ENCODE measurements at places on chromosomes 7 and 10.

DNA sequence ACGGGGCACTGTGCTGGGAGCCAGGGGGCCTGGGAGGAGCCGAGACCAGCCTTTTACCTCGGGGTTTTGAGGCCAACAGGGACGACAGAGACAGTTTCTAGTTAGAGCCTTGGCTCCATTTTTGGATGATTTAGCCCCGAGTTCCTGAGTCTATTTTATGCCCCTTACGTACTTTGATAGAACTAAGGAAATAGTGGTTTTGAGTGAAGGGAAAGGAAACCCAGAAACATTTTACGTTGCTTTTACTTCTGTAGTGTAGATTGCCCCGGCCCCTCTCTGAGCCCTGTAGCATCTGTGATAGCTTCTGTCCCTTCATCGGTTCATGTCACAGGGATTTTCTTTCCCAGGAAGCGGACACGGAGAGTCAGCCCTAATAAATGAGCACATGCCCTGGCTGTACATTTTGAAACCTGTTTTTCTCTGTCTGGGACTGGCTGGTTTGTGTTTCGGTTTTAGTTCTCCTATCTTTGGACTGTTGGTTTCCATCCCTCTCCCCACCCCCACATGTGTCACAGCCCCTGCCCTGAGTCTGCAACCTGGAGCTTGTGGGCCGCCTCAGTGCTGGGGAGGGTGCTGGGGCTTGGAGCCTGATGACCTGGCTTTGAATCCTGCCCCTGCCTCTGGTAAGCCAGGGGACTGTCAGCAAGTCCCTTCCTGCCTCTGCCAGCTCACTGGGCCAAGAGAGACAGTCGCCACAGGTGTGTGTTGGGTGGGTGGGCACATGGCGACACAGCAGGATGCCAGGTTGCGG lies 6.9 kb upstream of the ORAI2 start:
- peak; percentile 60 for DNase-seq

DNA sequence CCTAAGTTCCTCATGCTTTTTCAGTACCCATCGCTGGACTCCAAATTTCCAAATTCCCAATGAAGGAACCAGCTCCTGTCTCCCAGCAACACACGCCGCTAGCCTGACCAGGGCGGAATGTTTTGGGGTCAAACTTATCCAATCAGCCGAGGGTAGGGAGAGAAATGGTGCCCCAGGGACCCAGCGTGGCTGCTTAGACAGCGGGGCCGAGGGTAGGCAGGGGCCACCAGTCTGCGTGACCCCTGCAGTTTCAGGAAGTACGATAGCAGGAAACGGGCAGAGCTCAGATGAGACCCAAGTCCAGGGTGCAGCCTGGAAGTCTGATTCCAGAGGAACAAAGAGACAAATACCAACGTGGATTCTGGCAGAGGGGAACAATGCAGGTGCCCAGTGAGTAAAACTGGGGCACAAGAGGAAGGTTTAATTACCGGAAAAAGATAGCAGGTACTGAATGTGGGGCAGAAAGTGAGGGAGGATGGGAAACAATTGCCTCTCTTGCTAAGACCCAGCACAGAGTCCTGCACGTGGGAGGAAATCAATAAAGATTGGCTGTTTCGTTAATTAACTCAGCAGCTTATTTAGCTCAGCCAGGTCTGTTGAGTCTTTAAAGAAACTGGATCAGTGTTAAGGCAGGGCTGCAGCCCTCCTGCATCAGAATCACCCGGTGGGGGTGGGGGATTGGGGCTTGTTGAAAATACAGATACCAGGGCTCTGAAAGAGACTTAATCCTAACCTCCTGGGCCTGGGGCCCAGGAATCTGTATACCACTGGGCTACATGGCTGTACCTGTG lies 50.4 kb upstream of the NFE2L3 start:
- no peak for DNase-seq

- no peak for DNase-seq
These were observed 143.0 kb downstream of the RSU1 start for GRCh38 chr10:16674147-16674703.

DNA sequence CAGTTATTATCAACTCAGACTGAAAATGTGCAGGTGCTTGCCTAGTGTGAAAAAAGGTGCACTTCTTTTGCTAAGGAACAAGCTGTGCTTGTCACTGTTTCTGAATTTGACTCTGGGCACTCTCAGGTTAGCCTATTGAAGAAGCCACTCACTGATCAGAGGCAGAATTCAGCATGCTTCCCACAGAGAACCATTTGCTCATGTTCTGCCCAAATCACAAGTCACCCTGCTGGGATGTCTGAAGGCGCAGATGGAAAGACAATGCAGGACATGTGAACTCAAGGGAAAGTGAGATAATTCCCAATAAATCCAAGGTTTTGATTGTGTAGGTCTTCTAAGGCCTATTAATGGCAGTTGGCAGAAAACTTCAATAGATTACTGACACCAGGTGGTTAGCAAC lies 47.8 kb upstream of the CSTF2T start:
- DNase-seq: no peak

DNA sequence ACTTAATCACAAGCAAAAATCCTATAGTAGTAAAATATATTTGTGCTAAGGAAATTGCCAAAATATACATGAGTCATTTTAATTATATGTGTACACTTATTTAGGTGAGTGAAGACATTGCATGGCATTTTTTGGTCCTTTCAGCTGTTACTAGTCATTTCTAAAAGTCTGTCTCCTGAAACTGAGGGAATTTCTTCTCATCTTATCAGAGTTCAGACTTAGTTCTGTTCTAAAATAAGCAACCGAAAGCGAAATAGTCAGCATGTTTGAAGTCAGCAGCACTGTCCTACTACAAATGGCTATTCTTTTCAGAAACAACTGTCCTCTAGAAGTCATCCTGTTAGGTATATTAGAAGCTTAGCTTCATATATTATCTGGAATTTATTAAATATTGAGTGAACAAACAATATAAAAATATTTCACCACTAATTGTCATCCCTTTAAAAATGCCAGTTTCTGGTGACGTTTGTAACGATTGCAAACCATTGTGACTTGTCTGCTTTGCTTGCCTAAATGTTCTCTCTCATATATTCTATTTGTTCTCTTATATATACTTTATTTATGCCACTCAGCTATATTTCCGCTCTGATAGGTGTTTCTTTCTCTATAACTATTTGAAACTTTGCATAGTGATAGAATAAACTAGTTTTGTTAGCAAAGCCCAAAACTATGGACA lies 227.4 kb upstream of the KAT6B start:
- no peak for DNase-seq

Measured in stimulated activated CD8-positive, alpha-beta memory T cell treated with anti-CD3 and anti-CD28 coated beads, Interleukin-2, amount 100 ng/mL, for 48 hours (primary cell).